ENCODE measurements at places on chromosomes 2 and 18. TPM values are rescaled to one million over a fixed set of nuclear protein-coding genes. Genes with fewer than 3 reads are reported as not detected.
A peak's percentile ranks its signal among the peaks of the same experiment; 100 is the strongest.

GRCh38 chr2:230575642-230576324, 136.9 kb upstream of the CAB39 start:
- DNase-seq: peak; percentile 65

DNA sequence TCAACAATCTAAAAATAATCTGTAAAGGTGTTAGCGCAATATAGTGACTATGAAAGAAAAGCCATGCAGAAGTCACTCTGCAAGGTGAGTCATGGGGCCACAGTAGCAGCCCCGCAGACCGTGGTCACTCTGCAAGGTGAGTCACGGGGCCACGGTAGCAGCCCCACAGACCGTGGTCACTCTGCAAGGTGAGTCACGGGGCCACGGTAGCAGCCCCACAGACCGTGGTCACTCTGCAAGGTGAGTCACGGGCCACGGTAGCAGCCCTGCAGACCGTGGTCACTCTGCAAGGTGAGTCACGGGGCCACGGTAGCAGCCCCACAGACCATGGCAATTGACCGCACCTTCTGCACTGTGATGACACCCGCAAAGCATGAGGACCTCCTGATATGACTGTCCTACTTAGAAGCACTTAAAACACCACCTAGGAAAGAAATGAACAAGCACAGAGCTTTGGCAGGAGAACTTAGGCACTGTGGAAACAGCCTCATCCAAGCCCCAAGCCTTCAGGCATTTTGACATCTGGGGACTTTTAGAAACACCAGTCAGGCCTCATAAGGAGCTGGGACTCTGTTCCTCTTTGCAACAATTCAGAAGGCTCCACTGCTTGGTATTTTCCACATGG, 70.1 kb downstream of the LDLRAD4 start:
- DNase-seq: peak; percentile 3

DNA sequence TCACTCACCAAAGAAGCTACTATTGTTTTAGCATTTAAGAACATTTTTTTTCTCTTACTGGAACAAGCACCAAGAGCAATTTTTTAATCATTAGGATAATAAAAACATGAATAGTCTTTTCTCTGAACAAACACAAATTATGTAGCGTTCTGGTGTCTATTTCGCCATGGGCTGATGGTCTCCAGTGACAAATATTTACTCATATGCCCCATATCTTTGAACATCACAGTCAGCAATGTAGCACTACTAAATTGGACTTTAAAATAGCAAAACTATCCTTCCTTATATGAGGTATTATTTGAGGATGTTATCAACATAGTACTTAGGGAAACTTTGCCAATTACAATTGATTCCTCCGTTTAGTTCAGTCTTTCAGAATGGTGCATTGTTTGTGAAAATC, 1326.0 kb upstream of the ZEB2 start:
- no peak for DNase-seq

DNA sequence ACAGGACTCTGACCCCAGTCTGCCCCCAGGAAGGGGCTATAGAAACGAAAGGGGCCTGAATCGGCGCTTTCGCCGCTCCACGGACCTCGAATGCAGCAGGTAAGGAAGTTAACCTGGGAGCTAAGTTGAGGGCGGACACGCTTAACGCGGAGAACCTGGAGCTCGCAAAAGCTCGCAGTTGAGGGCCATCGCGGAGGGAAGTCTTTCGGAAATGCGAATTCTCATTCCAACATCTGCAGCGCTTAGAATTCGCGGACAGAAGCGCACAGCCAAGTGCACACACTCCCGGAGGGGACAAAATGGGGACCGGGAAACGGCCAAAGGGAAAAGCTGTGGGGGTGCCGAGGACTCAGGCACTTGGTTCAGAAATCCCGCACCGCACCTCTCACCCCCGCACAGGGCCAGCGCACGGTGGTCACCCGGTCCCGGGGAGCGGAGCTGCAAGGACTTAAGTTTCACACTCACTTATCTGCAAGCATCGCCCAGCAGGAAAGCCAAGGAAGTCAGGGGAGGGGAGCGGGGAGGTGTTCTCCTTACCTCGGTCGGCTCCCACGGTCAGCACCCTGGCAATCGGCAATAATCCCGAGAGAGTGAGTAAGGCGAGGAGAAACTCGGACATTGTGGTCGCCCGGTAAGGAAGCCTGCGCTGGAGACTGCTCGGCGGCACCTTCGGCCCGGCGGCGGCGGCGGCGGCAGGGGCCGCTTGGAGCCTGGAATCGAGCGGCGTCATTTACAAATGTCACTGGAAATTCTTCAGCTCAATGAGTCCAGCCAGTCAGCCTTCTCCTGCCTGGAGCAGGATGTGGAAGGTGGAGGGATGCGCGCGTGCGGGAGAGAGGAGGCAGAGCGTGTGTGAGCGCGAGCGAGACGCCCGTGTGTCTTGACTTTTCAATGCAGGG, 456 bp downstream of the LRP1B start:
- peak; percentile 25 for DNase-seq

GRCh38 chr2:202652119-202652518, 17.4 kb downstream of the FAM117B start:
- no peak for DNase-seq

GRCh38 chr18:63137999-63138435, 181.6 kb downstream of the BCL2 start:
- no peak for DNase-seq

- DNase-seq: peak; percentile 88
These were observed 87.2 kb downstream of the LPIN1 start for GRCh38 chr2:11833601-11834000.

GRCh38 chr2:99776906-99777646, 287.3 kb upstream of the REV1 start:
- DNase-seq: peak; percentile 53

- DNase-seq: peak; percentile 47
These were observed 29.9 kb downstream of the ANO7 start for GRCh38 chr2:241218131-241219029.

DNA sequence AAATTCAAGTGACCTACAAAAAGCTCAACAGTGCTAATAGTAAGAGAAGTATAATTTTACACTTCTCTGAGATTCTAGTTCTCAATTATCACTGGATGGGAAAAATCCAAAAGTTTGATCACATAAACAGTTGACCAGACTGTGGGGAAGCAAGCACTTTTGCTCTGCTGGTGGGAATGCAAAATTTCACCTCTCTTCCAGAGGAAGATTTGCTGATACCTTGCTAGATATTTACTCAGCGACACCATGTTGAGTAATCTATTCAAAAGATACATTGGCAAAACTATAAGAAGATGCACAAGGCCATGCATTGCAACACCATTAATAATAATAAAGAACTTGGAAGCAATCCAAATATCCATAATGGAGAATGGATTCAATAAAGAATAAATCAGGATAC, 204.4 kb downstream of the MREG start:
- DNase-seq: peak; percentile 26

DNA sequence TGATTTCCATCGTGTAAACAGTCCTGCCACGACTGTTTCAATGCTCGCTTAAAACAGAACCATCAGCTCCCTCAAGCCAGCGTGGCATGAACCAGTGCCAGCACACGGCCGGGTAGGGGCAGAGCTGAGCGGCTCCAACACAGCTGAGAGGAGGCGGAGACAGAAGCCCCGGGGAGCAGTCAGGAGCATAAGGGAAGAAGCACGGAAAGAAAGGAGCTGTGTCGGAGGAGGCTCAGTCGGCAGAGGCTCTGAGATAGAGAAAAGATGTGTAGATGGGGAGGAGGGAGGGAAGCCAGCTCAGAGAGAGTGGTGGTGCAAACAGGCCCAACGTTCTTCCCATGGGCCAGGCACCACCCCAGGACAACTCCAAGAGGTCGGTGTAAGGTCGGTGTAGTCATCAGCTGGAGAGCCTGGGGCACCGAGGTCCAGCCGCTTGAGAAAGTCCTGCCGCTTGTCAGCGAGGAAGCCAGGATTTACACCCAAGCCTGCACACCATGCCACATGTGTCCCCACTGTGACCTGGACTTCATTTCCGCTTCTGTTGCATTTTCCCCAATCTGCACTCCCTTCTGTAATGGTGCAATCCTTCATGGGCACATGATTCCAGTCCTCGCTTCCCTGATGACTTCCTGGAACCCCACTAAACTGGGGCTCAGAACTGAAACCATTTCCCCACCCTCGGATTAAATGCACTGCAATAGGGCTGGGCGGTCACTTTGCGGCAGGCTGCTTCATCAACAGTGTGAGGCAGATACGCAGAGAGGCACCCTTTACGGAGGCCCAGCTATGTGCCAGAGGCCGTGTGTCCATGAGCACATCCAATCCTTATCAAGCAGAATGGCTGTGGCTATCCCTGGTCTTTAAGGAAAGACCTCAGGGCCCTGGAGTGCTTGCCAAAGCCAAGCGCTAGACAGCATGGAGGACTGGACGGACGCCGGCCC, 43.5 kb downstream of the CYP27C1 start:
- DNase-seq: peak; percentile 97

DNA sequence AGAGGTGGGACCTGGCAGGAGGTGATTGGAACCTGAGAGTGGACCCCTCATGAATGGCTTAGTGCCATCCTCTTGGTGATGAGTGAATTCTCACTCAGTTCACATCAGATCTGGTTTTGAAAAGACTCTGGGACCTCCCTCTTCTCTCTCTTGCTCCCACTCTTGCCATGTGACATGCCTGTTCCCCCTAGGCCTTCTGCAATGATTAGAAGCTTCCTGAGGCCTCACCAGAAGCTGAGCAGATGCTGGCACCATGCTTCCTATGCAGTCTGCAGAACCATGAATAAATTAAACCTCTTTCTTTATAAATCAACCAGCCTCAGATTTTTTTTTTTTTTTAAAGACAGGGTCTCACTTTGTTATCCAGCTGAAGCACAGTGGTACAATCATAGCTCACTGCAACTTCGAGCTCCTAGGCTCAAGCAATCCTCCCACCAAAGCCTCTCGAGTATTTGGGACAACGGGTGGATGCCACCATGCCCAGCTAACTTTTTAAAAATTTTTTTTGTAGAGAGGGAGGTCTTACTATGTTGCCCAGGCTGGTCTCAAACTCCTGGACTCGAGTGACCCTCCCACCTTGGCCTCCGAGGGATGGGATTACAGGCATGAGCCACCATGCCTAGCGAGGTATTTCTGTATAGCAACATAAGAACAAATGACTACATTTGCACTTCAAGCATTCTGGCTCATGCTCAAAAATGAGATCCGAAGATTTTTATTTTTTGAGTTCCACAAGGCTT, 2.0 kb upstream of the ZFAND2B start:
- DNase-seq: no peak

DNA sequence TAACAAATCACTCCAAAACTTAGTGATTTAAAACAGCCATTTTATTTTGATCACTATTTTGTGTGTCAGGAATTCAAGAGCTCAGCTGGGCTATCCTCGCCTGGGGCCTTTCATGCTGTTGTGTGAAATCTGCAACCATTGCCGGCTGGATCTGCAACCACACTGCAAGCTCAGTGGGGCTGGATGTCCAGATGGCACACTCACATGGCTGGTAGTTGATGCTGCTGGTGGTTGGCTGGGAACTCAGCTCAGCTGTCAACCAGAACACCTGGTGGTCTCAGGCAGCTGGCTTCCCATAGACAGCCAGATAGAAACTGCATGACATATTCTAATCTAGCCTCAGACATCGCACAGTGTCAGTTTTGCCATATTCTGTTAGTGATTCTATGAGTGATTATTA, 30.6 kb upstream of the AP1S3 start:
- DNase-seq: no peak

GRCh38 chr2:184721881-184722280, 123.6 kb downstream of the ZNF804A start:
- no peak for DNase-seq

DNA sequence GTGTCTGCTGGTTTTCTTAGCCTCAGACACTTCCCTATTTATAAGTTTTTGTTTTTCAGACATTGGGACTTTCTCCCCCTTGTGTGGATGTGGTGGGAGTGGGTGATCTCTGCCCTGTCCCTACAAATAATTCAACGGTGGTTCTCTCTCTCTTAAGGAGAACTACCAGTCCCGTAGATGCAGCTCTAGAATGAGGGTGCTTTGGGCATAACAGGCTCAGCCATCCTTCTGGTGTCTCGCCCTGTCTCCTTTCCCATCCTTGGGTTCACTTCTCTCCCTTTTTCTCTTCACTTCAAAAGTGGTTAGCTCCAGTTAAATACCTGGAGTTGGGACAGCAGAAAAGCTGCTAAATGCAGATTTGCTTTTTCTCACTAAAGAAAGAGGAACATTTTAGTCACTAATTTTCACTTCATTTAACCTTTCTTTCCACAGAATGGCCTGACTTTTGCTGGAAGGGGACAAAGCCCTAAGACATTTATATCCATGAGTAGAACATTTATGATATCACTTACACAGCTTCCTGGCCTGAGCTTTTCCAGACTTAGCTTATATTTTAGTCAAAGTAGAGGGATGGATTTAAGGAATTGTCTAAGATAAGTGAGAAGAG, 121.2 kb upstream of the CXCR4 start:
- DNase-seq: no peak

DNA sequence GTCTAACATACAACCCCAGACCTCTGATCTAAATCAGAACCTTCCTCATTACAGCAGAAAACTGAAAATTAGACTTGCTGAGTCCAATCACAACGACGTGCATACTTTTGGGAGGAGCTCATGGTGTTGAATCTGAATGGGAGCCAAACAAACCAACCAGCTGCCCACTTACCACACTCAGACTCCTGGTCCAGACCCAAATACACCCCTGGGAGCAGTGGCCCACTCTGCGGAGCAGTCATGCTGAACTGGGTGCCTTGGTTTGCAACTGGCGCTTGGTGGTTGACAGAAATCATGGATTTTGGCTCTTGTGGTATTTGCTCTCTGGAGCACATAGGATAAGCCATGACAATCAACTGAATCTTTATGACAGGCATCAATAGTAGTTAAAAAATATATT, 253.6 kb upstream of the TNP1 start:
- no peak for DNase-seq

DNA sequence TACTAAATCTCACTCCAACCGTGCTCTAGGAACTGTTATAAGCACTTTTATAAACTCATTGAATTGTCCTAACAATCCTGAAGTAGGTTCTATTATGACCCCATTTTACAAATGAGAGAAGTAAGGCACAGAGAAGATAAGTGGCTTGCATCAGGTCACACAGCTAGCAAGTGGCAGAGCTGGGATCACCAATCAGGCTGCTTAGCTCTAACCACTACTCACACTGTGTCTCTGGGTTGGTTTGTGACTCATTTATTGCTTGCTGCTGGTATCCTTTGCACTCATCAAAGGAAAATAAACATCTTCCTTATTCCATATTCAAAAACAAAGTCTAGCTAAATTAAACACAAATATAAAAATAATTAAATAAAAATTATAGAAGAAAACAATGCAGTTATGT, 42.5 kb upstream of the IL1R2 start:
- peak; percentile 28 for DNase-seq

- DNase-seq: peak; percentile 41
These were observed 80.9 kb downstream of the SMC6 start for GRCh38 chr2:17672583-17673317.

- DNase-seq: peak; percentile 99
These were observed 201.1 kb downstream of the SPP2 start for GRCh38 chr2:234251326-234252271.

AAMP gene
- total RNA-seq: 126 TPM

SLC38A11 gene
- not detected for total RNA-seq

MARCHF4 gene
- 0.48 TPM for total RNA-seq

CDH19 gene
- 2.3 TPM for total RNA-seq

DYSF gene
- 1.2 TPM for total RNA-seq

TLX2 gene
- total RNA-seq: 4.2 TPM

DES gene
- total RNA-seq: 0.60 TPM

Data from RPMI7951 (cell line).